ENCODE measurements at places on chromosomes 5 and 9.

DNA sequence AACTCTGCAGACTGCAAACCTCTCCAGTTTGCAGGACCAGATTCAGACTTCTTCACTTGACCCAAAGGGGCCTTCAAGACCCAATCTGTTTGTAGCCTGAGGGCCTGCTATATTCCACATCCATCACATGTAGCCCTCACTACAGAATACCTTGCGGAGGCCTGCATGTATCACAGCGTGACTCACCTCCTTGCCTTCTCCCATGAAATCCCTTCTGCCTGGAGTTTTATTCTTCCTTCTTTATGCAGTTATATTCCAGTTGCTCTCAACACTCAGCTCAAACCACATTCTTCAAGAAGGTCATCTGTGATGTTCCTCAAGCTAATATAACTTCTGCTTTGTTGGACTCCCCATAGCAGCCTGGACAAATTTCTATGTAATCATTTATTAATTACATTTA lies 198.5 kb upstream of the PTGER4 start:
- no peak for DNase-seq

- no peak for DNase-seq
These were observed 108.3 kb downstream of the THBS4 start for GRCh38 chr5:80143491-80143890.

GRCh38 chr5:113495422-113495841 lies 7.2 kb upstream of the MCC start:
- DNase-seq: no peak

DNA sequence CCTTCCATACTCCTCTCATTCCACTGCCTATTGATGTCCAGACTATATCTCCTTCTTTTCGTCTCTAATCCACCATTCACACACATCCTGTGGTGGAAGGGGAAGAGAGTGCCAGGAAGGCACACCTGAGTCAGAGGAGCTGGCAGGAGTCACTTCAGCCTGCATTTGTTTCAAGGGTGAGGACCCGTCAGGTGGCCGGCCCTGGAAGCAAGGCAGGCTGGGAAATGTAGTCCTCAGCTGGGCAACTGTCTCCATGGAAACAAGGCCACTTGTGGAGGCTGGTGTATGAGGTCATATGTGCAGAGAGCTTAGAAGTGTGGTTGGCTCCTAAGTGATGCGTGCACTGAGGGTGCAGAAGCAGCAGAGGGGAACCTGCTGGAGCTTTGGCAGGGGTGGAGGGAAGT lies 278.4 kb downstream of the NSG2 start:
- peak; percentile 77 for DNase-seq

GRCh38 chr5:79702606-79703380 lies 13.2 kb downstream of the CMYA5 start:
- DNase-seq: no peak

- DNase-seq: peak; percentile 93
These were observed at the start of gene RAI14 for GRCh38 chr5:34656001-34656699. TSS of gene RAI14 (plus strand) at chr5:34656328. CDS start at chr5:34686920, 30,592 bp downstream.

DNA sequence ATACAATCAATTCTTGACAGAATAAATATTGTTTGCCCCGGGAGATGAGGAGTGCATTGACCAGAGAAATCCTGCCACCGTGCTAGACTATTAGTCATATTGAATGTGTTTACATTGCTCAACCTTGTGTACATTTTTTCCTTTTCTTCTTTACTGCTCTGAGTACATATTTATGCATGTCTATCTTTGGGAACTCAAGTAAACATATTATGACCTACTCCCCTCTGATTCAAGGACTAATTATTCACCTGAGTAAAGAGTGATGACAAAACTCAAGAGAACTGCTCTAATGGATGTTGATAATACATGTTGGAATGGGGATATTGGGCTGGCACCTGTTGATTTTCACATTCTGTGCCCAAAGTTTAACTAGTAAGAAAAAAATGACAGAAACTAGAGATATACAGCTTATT lies 3.9 kb upstream of the SPINK1 start:
- no peak for DNase-seq

DNA sequence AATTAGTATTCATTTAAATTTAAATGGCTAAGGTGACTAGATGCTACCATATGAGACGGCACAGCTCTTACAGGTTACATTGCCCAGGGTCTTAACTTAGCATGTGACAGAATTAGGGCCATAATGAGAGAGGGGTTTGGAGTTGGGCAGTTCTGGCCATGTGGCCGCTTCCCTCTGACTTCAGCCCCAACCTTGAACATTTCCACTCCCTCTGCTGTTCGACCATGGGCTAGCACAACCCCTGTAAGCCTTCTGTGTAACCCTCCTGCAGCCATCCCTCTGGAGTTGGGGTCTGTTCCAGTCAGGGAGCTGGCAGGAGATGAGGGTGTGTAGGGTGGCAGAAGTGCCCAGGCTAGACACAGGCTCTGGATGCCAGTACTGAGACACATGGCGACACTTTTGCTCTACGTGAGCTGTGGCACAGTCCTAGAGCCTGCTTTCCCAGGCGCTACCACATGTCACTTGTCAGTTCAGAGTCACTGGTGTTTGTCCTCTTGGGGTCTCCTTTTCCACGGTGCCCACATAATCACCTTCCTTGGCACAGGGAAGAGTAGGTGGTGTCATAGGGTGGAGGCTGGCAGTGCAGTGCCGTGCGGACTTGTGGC lies 128.7 kb upstream of the PITX1 start:
- no peak for DNase-seq

GRCh38 chr9:7520396-7520795 lies 279.2 kb downstream of the DMAC1 start:
- DNase-seq: no peak

GRCh38 chr9:118108971-118109370 lies 404.8 kb downstream of the TLR4 start:
- no peak for DNase-seq

- DNase-seq: no peak
These were observed 1.1 kb upstream of the LCNL1 start for GRCh38 chr9:136981588-136982231.

- DNase-seq: no peak
These were observed 53.4 kb upstream of the ALDH1B1 start for GRCh38 chr9:38339087-38339486.

DNA sequence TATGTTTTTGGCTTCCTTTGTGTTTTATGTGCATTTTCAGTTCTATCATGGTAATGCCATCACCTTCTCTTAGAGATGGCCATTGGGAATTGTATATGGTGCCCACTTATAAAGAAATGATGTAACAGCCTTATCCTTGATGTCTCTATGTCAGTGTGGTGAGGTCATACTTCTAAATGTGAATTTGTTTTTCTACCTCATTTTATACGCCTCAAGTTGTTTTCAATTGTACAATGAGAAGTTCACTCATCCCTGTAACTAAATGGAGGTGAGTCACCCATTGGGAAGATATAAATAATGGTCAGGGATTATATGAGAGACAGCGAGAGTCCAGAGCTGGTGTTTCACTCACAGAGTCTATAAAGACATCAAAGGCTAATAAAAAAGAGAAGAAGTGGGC lies 402.4 kb downstream of the AGTPBP1 start:
- no peak for DNase-seq

GRCh38 chr9:14768405-14769229 lies 46.1 kb upstream of the CER1 start:
- DNase-seq: no peak

DNA sequence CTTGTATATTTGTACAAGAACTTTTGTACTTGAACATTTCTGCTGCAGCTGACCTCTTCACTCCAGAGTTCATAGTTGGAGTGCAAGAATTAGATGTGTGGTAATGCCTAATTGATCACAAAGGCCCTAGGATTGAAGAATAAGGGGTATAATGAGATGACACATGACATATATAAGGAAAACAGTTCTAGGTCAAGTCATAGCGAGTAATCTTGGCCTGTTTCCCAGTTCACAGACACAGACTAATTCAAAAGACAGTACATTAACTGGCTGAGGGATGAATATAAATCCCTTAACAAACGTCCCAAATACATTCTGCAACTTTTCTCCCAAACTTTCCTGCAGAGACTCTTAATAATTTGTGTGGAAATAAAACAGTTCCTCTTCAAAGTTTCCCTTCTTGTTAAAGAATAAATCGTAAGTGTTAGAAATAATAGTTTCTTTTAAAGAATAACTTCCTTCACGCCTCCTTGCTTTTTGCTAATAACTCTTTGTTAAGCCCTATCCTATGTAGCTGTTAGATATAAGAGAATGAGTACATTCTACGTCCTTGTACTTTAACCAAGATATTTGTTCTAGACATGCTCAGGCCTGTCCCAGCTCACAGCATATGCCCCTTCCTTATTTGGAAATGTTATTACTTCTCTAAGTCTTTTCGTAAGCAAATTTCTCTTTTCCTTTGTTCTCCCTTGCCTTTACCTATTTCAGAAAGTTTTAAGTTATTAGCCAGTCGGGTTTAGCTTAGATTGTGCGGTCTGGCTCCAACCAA lies 556.4 kb upstream of the CTNND2 start:
- no peak for DNase-seq

- no peak for DNase-seq
These were observed 4.3 kb upstream of the RNF183 start for GRCh38 chr9:113307396-113307975.

- DNase-seq: no peak
These were observed 15.9 kb upstream of the SYNPO start for GRCh38 chr5:150624334-150625163.

- DNase-seq: no peak
These were observed 379.0 kb upstream of the GRAMD2B start for GRCh38 chr5:126044111-126044668.

GRCh38 chr5:36766981-36767380 lies 109.6 kb upstream of the NIPBL start:
- no peak for DNase-seq

DNA sequence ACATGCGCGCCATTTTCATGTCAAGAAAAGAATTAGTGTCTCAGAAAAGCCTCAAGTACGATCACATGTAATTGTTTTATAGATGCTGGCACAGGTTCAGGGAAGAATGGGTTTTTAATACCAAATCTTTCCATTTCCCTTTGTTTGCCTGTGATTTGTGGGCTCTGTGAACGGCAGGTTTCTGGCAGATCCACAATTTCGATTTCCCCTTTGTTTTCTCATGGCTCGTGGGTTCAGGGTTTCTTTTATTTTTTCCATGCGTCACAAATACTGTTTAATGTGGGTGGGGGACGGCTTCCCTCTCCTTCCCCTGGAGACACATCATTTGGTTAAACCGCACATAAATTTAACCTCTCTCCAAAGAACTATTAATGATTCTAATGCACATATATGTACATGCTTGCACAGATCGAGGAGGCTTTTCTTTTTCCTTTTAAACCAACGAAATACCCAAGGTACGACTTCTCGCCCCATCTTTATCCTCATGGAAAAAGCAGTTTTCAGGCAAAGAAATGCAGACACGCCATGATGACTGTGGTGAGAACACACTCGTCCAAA lies 195.9 kb downstream of the SLIT3 start:
- DNase-seq: no peak

DNA sequence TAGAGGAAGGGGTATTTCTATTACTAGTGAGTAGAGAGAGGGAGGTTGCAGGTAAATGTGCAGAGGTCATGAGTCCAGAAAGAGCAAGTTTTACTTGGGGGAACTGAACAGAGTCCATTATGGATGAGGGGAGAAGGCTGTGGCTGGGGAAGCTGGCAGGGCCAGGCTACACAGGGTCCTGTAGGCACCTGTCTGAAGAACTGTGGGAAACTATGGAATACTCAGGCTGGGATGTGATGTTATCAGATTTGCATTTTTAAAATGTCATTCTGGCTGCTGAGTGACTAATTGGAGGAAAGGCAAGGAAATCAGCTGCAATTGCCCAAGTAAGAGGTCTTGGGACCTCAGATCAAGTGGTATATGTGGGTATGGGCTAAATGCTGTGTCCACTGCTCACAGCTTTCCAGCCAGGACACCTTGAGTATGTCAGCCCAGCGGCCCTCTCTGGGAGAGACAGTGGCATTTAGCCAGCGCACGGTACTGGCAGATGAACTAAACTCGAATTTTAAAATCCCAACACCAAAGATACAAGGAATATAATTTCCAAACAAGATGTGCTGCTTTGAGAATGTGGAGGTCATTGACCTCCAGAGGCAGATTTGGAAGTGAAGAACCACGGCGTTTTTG lies 49.1 kb downstream of the FGF1 start:
- no peak for DNase-seq

DNA sequence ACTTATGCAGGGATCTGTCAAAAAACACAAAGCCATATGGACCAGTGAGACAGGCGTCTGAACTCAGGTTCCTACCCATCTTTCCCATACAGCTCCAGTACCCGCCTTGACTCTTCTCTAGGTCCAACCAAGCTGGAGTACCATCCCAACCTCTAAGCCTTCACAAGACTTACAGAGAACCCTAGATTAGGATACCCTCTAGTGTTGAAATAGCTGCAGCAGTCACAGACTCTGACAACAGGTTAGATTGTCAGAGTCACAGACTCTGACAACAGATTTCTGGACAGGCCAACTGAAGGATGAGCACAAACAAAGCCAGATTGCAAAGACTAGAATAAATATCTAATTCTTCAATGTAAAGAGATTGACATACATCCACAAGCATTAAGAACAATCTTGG lies 266.1 kb downstream of the GRIA1 start:
- no peak for DNase-seq

- DNase-seq: no peak
These were observed 100.1 kb upstream of the LRRTM2 start for GRCh38 chr5:138975098-138975847.

- DNase-seq: no peak
These were observed 3.2 kb downstream of the CPLX2 start for GRCh38 chr5:175874462-175875139.

DNA sequence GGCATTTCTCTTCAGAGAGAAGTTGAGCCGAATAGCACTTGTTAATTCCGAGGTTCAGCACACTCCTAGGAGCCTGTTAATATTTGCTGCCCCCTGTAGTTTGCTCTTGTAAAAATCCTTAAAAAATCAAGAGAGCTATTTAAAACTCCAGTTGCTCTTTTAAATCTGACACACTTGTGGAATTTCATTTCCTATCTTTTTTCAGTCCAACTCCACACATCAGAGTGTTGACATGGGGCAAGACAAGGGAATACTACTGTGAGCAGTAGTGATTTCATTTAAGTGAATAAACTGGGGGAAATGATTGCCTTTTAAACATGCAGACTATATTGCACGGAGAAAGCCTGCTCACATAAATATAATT lies 1096.3 kb upstream of the DMAC1 start:
- peak; percentile 36 for DNase-seq

DNA sequence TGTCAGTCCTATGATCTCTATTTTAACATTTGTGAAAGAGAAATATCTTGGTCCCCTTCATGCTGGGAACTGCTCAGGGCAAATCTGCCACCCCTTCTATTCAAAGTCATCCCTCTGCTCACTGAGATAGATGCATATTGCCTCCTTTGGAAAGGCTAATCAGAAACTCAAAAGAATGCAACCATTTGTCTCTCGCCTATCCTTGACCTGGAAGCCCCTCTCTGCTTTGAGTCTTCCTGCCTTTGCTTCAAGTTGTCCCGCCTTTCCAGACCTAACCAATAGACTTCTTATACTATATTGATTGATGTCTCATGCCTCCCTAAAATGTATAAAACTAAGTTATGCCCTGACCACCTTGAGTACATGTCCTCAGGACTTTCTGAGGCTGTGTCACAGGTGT lies 97.0 kb downstream of the PSAT1 start:
- no peak for DNase-seq

DNA sequence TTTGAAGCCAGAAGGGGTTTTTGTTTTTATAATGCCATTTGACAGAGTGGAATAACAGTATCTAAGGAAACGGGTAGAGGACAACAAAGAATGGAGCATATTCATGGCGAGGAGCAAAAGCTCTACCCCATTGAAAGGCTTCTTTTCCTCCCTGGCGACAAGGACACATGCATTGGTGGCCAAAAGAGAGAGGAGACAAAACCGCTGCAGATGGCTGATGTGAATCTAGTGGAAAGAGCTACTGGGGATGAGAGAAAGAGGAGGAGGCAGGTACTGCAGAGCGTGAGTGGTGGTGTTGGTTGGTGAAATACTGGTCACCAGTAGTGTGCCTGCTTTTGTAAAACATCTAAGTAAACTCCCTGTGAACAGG lies 491 bp downstream of the APC start:
- no peak for DNase-seq

All from Caco-2 (cell line).